Renal cortex interstitium (tissue), 15 donors: ENCODE measurements at places on chromosomes 4 and X.

DNA sequence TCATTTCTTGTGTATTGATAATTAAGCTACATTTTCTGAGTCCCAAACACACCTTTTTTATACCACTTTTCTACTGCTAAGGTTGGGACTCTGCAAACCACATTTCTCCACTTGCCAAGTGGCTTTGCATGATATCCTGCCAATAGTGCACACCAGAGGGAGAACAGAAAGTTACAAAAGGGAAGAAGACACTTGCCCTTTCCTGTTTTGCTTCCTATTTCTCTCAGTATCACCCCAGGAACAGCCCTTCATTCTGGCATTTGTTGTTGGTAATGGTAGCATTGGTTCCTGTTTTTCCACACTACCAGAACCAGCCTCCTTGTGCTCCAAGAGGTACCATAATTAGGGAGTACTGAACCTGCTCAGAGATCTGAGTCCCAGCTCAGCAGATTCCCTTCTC, 87.1 kb downstream of the HDX start:
- DNase-seq: no peak

DNA sequence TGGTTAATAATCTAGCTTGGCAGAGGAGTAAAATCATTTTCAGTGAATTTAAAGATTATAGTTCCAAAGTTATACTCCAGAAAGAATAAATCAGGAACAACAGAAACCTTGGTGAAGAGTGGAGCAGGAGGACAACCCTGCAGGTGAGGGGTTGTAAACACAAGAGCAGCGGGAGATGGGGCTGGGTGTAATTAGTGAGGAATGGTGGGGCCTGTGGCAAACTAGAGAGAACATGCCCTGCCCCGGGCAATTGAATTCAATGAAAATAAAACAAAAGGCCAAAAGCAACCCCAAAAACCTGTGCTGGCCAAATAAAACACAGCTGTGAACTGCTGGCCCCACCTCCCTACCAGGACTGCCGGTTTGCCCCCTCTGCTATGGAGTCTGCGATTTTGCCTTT, 325.2 kb downstream of the NR3C2 start:
- no peak for DNase-seq

DNA sequence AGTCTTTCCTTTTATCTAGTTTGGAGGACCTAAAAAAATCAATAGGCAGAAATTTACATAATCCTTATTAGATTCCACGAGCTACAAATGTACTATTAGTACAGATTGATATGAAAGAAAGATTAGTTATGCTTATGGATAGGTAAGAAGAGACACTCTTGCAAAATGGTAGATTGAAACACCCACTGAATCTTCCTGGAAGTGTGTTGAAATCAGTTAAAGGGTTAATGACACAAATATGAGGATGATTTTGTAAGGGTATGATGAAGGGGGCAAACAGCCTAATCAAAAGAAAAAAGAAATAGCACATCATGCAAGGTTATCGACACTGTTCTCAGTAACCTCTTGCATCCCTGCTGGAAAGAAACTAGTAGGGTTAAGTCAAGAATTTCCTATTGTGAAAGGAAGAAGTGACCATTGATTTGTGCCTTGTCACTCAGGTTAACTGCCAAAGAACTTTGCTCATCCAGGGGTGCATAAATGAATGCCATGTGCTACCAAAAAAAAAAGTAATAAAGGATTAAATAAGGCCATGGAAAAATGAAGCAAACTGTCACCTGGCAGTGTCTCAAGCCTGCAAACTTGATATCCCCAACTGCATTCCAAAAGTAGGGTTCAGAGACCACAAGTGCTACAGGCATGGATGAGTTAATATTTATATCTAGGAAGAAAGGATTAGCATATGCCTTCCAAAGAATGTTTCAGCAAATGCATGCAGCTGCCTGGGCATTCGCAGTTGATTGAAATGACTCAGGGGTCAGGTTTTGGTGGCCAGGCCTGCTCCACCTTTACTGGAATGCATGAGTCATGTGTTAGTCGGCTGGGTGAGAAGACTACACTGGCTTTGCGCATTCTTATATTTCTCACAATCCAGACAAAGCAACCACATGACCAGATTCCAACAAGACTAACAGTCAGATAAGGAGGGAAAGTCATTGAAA, 78.3 kb upstream of the ATXN3L start:
- DNase-seq: no peak

DNA sequence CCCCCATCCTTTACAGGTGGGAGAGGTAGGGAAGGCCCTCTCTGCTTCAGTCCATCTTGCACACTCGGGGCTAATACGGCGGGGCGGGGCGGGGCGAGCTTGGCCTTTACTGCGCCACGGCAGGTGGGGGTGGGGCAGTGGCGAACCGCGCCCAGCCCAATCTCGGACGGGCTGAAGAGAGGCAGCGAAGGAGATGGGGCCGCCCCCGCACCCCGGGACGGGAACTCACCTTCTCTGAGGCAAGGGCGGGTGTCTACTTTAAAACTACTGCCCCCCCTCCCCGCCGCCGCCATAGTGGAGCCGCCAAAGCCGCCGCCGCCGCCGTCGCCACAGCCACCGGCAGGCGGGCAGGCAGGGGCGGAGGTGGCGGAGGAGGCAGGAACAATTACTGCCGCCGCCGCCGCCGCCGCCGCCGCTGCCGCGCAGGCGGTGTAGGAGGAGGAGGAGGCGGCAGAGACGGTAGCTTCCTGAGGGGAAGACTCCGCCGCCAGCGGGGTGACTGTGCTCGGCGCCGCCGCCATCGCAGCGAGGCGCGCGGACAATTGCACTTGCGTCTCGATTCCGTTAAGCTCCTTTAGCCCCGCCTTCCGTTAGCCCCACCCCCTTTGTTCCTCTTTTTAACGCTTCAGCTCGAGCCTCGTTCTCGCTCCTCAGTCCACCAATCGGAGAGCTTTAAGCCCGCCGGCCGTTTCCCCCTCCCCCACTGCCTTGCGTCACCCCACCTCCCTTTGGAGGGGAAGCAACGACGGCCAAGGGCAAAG, at the start of gene ZMAT1:
TSS of gene ZMAT1 (minus strand) at position 540 of the 761 bp plus-strand sequence. CDS start at position 521, 19 bp downstream.
- peak; percentile 78 for DNase-seq

DNA sequence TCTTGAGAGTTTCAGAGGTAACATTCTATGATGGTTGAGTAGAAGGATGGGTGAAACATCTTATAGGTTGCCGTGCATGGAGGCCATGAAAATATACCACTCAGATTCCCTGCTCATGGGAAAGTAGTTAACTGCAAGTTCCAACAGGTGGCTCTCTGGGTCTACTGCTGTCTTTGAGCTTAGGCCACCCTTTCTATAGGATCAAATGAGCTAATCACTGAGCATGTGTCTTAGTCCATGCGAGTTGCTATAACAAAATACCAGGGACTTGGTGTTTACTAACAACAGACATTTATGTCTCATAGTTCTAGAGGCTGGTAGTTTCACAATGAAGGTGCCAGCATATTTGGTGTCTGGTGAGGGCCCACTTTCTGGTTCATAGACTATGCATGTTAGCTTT, 144.8 kb upstream of the UNC5C start:
- DNase-seq: no peak

DNA sequence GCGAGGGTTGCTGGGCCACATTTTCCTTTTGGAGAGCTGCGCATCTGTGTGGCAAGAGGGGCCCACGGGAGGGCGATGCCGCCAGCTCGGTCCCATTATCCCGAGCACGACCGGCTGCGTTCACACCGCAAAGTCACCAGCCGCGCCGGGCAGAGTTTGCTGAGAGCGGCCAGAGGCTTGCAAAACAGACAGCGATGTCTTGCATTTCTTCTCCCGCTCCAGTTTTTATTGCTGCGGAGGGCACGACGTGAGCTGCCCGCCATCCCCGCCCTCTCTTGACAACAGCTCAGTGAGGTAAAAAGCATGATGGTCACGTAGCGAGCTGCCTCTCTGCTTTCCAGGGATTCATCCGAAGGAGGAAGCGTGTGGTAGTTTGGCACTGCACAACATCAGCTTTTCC, 102.1 kb upstream of the TENM3 start:
- DNase-seq: no peak

GRCh38 chr4:1851575-1852410, 4.2 kb downstream of the LETM1 start:
- DNase-seq: no peak

GRCh38 chr4:52979821-52980590, 117.9 kb downstream of the RASL11B start:
- DNase-seq: no peak
